ENCODE measurements at places on chromosomes 4 and X.

DNA sequence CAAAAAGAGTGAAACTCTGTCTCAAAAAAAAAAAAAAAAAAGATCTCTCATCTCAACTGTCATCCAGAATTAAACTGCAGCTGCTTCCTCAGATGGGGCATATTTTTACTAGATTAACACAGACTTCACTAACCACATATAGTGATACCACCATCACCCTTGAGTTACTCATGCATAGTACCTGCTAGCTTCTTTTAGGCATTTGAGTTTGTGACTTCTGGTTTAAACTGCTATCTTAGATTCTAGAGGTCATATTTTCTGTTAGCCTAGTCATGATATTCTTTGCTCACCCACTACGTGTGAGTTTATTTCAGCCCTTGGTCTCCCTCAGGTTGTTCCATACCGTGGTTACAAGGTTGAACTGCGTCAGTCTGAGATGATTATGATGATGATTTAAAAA is 154.9 kb upstream of the BMP3 start:
- DNase-seq: no peak

GRCh38 chr4:105709081-105709450 is 482 bp downstream of the GSTCD start:
- no peak for DNase-seq

DNA sequence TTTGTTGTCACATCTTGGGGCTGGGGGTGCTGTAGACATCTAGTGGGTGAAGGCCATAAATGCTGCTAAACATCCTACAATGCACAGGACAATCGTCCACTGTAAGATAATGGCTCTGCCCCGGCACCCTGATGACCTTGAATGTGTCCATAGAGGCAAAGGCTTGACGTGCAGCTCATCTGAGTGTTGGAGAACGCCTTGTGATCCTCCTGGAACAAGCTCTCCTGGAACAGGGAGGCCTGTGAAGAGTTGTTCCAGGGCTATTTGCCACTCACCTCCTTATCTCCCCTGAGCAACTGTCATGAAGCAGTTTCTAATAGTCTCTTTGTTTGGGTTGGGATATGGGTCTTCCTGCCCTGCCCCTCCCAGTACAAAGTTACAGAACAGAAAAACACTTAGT is 15.2 kb upstream of the PCYT1B start:
- DNase-seq: no peak

DNA sequence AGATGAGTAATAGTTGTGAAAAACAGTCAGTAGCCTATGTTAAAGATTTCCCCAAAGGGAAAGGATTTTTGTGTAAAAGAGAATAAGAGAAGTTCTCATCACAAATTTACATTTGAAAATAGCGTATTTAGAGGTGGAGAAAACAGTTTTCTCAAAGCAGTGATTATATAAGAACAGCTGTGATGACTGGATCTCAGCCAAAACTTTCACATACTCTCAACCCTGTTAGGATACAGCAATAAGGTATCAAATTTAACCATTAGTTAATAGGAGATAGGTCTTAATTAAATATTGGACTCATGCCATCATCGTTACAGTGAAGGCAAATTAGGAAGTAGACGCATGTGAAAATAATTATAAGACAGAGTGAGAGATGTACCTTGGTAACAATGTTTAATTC is 622.7 kb downstream of the PCDH18 start:
- DNase-seq: no peak

DNA sequence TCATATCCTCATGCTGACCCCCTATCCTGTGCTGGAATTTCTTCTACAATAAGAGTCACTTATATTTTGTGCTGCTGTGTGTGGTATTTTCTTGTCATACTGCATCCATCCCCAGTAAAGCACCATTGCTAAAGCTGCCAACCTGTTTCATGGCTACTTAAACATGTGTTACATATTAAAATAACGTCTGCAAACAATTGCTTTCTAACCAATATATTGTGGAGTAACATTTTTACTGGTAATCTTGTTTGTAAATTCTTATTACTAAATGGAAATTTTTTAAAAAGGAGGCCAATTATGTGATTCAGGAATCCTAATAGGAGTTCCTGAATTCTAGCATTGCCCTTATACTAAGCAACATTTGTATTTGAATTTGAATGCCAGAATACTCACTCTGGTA is 160.3 kb upstream of the VEGFC start:
- DNase-seq: no peak

GRCh38 chr4:185576314-185576961 is 41.1 kb upstream of the PDLIM3 start:
- DNase-seq: no peak

GRCh38 chr4:26124753-26125321 is 196.0 kb upstream of the RBPJ start:
- no peak for DNase-seq

DNA sequence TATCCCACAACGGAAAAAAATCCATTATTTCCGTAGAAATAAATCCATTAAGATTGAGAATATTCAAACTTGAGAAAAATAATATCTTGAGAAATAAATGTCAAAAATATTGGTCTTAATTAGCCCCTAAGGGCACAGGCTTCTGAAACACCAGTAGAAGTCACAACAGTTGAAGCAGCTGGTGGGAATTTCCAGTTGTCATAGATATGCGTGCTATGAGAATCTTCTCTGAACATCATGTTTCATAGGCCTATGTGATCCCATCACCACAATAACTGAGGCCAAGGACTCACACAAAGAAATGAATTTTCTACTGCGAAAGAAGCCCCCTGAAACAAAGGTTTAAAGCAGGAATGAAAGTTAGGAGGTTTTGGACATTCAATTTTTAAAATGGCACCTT is 292.0 kb downstream of the DTHD1 start:
- no peak for DNase-seq

GRCh38 chr4:119209077-119209476 is 3.4 kb upstream of the USP53 start:
- DNase-seq: no peak

GRCh38 chr4:830601-831482 is 4.9 kb upstream of the CPLX1 start:
- no peak for DNase-seq

All from memory B cell (primary cell).